Activated CD4-positive, alpha-beta T cell treated with anti-CD3 and anti-CD28 coated beads, Interleukin-2, amount 50 U/mL, for 1 hour (primary cell): ENCODE measurements at places on chromosomes 3 and 15.

DNA sequence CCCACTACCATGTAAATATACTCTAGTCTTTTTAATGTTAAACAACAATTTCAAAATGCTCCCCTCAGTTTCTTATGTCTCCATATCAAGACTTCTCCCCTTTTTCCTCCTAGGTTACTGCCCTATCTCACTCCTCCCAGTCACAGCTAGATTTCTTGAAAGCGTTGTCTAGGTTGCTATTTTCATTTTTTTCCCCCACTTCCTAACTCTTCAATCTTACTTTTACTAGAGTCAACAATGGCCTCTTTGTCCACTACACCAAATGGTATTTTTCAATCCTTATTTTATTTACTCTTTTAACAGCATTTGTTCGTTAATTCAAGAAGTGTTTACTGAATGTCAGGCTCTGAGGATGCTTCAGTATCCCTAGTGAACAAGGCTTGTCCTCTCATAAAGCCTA is 84.4 kb downstream of the VPS8 start:
- no peak for DNase-seq

DNA sequence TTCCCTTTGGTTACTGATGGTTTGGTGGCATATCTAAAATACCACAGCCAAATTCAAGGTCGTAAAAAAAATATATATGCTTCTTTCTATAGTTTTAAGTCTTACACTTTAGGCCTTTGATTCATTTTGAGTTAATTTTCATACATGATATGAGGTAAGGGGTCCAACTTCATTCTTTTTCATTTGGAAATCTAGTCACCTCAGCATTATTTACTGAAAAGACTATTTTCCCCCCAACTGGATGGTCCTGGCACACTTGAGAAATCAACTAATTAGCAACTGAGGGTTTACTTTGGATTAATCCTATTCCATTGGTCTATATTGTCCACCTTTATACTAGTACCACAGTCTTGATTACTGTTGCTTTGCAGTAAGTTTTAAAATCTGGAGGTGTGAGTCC is 26.2 kb downstream of the RHOA start:
- no peak for DNase-seq

- no peak for DNase-seq
Observed at GRCh38 chr3:180421221-180421620, 180.7 kb upstream of the TTC14 start.

DNA sequence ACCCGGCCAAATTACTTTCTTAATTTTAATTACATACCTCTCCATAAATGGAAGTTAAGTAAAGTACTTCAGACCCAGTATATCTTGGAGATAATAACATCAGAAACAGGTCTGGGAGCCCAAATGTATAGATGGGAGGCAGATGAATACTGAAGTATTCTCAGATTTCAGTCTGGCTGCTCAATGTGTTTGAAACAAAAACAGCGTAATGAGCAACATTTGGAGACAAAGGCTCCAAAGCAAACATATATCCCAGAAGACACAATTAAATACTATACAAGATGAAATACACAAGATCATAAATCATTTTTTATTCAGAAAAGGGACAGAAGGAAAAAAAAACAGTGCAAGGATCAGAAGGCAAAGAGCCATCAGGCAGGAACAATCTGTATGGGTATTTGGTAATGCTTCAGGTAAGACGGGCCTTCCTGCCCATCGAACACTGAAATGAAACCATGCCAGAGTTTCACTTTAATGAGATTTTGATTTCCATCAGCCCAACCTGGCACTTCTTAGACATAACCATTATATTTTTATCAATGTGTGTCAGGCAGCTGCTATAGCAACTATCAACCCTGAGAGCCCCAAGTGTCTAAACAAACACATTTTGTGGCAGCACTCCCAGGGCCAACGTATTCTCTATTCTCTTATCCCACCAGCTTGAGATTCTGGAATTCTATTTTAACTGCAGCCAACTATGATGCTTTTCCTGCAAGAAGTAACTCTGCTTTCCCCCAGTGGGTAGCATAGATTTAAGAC is 210.8 kb downstream of the STT3B start:
- no peak for DNase-seq

GRCh38 chr3:189673535-189673934 is 42.3 kb downstream of the TP63 start:
- DNase-seq: no peak

- no peak for DNase-seq
Observed at GRCh38 chr15:25743548-25744275, 119.4 kb downstream of the ATP10A start.

DNA sequence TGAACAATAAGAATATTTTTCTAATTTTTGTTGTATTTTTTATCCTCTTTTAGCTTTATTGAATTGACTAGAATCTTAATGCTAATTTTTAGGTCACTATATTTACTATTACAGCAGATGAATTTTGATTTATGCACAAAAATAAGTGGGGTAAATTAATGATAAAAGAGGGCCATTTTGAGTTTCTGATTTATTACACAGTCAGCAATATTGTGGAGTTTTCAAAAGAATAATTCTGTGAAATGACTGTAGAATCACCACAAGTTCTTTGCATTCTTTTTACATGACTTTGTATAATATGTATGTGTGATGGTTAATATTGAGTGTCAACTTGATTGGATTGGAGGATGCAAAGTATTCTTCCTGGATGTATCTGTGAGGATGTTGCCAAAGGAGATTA is 812.4 kb upstream of the DPPA4 start:
- no peak for DNase-seq

DNA sequence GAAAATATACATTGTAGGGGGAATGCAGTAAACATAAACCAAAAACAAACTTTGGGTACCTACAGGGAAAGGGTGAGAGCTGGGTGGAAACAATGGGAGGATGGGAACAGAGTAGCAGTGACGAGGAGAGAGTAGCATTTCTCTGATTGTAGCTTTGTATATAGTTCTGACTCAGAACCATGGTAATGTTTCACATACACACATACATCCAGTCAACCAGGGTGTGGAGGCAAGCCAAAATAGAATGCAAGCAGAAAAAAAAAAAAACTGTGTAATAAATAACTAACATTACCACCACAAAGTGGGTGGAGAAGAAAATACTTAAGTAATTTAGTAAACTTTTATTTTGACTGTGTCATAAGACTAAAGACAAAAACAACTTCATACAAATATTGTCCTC is 27.2 kb downstream of the BCL2A1 start:
- DNase-seq: no peak
